ENCODE measurements at places on chromosomes 3 and 15.

DNA sequence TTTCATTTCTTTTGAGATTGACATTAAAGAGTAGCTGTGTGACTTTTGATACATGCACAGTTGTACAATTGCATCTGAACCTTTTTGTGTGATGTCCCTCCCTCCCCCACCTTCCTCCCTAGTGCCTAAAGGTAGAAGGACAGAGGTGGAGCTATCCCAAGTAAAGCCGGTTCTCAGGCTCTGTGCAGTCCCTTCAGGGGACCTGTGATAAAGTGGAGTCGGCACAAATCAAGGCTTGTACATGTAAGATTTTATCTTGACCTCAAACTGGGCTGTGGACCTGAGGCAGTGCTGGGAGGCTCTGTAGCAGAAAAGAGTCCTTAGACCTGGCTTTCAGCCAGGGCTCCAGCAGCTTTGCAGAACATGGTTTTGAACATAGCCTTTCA, 55.5 kb upstream of the CMTM7 start:
- no peak for DNase-seq

- no peak for DNase-seq
Measured at GRCh38 chr15:63971427-63971805, 74.9 kb downstream of the DAPK2 start.

- peak; percentile 52 for DNase-seq
Measured at GRCh38 chr3:107959550-107960154, 131.2 kb downstream of the CD47 start.

DNA sequence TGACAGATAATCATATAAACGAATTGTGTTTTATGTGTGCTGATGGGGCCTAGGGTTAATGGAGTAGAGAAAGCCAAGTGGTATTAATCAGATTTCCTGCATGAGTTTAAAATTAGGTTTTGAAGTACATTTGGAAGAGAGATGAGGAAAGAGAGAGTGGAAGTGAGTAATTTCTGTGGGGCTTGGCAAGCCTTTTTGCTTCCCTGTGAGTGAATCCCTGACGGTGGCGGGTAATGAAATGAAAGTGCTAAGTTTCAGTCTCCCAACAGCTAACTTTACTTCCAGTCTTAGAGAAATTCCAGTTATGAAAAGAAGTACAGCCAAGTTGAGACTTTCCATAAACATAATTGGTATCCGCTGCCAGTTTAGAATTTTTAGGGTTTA, 139.4 kb downstream of the BBX start:
- peak; percentile 92 for DNase-seq

DNA sequence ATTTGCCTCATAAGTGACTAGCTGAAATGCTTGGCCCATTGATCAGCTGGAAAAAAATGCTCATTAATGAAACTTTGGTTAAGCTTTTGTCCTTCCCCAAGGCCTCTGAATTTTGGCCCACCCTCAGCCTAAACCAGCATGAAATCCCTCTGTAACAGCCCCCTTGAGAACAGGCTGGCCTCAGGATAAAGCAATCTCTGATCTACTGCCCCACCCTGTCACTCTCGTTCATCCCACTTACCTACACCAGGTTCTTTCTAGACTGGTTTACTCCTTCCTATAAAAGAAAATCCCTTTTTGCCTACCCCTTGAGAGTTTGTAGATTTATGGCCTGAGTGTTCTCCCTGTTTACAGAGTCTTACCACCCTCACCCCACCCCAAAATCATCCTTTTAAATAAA, 3.4 kb upstream of the AEN start:
- no peak for DNase-seq

DNA sequence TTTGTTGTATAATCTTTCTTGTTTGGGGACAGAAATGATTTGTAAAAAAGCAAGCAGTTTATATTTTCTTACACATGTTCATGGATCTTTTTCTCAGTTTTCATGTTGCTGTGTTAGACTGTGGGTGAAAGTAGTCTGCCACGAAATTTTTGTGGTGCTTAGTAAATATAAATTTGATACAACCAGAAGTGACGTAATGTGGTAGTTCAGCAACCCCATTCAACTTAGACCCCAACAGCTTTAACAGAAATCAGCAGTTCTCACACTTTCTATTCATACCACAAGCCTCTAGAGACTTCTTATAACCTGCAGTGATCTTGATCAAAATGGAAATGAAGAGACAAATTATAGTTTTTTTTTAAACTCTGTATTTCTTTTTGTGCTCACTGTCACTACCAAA, 120.2 kb upstream of the IGSF10 start:
- DNase-seq: peak; percentile 37

DNA sequence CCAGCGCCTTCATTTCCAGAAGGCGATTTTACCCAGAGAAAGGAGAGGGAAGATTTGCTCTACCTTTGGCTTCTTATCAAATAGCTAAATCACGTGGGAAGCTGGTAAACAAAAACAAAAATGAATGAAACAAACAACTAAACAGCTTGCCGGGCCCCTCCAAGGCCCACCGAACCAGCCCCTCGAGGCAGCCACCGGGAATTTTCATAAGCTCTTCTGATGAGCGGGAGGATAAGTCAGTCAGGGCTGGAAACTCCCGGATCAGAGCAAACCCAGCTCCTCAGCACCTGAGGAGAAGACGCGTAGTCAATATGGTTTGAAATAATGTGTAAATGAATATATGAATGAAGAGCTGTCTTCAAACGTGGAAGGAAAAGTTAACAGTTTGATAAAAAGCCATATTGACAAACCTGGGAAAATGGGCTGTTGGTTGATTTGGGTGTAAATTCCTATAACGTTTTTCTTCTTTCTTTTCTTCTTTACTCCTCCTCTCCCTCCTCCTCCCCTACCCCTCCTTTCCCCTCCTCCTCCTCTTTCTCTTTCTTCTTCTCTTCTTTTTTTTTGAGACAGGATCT, 10.7 kb downstream of the RPLP1 start:
- peak; percentile 30 for DNase-seq

DNA sequence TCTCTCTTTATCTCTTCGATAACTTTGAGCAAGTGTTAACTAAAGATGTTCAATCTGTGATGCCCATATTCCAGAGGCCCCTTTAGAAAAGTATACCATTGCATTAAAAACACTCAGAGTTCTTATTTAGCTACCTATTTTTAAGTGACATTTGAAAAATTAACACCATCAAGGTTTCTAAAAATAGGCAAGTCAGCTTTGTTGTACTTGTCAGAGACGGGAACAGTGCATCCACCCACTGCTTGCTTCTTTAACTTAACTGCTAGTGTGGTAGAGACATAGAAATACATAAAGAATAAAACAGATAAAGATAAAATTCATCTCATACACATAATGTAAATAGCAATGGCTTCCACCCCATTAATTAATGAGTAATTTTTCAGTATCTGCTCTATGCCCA, 66.0 kb downstream of the IGSF11 start:
- DNase-seq: no peak

GRCh38 chr15:84749111-84749991, 959 bp downstream of the ZNF592 start:
- DNase-seq: peak; percentile 63

DNA sequence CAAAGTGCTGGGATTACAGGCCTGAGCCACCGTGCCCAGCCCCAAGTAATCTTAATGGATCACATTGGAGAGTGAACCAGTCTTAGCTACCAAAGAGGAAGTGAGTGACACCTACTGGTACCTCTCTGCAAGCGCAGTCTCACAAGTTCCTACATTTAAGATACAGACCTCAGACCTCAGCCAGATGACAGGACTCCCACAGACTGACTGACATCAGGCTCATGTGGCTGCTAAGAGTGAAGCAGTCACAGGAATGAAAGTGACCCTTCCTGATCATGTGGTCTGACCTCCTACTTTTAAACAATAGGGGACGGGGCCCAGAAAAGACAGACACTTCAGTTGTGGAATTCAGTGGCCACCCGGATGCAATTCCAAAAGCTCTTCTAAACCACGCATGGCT, 36.3 kb upstream of the GNB5 start:
- peak; percentile 85 for DNase-seq

DNA sequence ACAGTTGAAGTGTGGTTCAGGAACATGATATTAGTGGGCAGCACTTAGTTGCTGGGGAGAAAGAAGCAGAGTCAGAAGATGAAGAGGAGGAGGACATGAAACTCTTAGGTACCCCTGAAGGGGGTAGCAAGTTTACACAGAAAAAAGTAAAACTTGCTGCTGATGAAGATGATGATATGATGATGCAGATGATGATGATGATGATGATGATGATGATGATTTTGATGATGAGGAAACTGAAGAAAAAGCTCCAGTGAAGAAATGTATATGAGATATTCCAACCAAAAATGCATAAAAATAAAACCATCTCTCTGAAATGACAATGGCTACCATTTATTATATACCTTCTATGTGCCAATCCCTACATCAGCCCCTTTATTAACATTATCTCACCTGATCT, 39.9 kb upstream of the SOX14 start:
- DNase-seq: no peak

DNA sequence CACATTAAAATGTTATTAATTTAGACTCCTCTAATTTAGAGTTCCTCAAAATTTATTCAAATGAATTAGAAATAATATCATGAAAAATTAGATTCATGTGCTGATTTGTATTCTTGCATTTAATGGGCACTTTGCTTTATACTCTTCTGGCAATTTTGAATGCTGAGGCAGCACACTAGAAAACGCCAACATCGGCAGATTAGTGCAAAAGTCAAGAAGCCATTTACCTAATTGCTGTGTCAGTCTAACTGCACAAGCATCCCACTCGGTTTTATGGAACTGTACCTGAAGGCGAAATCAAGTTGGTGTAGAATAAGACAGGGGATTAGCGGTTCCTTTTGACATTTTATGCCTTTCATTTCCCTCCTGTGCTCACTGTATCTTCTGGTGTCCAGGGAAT, 382.0 kb downstream of the ROBO2 start:
- DNase-seq: no peak

- DNase-seq: no peak
Measured at GRCh38 chr3:72176537-72177041, 391.6 kb upstream of the PROK2 start.

DNA sequence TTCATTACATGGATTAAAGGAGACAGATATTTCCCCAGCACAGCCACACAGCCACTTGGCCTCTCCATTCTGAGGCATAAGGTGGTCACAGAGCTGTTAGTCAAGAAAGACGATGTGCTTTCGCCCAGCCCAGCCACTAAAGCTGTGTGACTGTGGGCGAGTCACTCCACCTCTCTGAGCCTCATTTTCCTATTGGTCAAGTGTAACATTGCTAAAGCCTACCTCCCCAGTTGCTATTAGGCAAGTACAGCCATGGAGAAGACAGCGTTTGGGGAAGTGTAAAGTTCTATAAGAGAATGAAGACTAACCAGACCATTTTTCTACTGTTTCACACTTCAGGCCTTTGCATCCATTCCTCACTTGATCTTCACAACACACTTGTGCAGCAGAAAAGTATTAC, 24.1 kb downstream of the TMEM40 start:
- DNase-seq: no peak

DNA sequence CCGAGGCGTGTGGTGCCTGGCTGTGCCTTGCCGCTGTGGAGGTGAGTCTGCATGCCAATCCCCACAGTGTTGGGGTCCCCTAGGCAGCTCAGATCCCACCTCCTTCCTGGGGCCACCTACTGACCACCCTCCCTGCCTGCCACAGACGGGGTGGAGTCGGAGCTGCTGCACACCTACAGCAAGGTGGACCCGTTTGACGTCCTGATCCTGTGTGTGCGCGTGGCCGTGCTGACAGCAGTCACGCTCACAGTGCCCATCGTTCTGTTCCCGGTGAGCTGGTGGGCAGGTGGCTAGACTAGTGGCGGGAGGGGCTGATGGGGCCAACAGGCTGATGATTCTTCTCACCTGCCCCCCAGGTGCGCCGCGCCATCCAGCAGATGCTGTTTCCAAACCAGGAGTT, 13.4 kb downstream of the SLC38A3 start:
- DNase-seq: no peak

- DNase-seq: no peak
Measured at GRCh38 chr15:48862705-48863104, 15.2 kb upstream of the EID1 start.

GRCh38 chr3:153338487-153338886, 176.5 kb downstream of the RAP2B start:
- DNase-seq: peak; percentile 58

DNA sequence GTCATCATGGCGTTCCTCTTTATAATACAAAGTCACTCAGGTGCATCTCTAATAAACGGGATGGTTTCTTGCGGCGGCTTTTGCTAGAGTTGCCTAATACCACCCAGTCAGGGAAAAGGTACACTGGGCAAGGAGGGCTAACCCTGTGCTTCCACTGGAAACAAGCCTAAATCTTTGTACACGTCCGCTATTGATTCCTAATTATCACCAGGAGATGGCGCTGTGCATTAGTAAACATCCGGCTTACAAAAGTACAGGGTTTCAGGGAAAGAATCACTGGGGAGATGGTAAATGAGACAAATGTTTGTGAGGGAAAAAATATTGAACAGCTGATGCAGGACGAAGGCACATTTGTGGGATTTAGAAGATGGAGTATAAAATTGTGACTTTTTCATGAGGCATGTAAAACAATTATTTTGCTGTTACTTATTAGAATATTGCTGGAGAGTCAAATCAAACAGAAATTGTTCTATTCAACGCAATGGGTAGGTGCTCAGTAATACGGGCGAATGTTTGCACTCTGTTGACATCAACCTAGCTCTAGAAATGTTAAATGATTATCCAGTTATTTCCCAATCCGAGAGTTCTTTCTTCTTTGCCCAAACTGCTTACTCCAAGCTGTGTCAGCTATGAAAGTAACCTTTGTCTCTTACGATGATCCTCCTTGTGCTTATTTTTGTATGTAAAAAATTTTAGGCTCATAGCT, 50.6 kb downstream of the GMNC start:
- peak; percentile 79 for DNase-seq

DNA sequence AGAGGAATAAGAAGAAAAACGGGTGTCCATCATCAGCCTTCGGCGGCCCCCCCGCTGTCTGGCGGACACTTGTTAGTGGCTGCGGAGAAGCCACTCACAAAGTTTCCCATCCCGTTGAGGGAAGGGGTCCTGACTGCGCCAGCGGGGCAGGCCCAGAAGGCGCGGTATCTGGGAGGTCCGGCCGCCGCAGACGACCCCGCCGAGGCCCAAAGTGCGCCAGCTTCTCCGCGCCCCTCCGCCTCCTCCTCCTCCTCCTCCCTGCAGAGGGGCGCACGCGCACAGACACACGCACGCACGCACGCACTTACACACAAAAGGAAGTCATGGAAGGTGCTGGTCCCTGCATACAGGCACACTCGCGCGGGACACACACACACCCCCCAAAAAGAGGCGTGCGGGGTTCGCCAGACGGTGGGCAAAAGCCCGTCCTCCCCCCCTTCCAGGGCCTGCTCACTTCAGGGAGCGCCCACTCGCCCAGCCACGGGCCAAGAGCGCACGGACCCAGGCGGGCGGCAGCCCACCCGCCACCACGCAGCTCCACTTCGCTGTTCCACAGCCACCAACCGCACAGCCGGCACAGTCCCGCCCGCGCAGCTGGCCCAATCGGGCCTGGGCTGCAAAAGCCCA, 18.0 kb downstream of the ZNF148 start:
- DNase-seq: peak; percentile 70

Measured in GM23248 (cell line).